ENCODE measurements at places on chromosomes 12 and 14.

- DNase-seq, result no peak
These were observed 5.4 kb upstream of the LRIG3 start for GRCh38 chr12:58925751-58926150.

- DNase-seq, result no peak
These were observed 7.7 kb downstream of the SSH1 start for GRCh38 chr12:108849660-108850059.

DNA sequence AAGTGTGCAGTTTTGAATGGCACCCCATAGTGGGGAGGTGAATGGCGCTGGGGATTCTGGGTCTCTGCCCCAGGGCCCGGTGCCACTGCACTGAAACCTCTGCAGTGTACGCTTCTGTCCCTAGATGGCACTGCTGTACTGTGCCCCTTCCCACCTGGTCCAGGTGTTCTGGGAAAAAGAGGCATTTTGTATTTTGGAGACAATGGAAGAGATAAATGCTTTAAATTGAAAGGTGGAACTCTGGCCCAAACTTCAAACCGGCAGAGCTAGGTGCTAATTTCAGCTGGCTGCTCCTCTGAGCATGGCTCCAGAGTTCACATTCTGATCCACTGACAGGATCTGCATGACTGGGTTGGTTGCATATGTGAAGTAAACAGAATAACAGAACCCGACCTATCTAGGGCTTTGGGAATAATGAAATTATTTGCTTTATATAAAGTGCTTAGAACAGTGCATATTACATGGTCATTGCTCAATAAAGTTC lies 52.2 kb downstream of the KRT80 start:
- no peak for DNase-seq

DNA sequence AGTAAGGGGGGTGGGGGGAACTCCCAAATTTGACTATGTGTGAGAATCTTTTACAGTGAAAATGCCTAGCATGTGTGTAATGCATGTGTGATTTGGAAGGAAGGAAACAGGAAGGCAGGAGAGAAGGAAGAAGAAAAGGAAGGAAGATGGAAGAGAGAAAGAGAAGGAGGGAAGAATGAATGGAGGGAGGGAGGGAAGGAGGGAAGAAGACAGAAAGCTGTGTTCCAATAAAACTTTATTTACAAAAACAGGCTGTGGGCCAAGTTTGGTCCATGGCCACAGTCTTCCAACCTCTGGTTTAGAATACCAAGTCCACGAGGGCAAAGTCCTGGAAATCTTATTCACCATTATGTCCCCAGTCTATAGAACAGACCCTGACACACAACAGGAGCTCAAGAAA lies 278.9 kb downstream of the KSR2 start:
- no peak for DNase-seq

DNA sequence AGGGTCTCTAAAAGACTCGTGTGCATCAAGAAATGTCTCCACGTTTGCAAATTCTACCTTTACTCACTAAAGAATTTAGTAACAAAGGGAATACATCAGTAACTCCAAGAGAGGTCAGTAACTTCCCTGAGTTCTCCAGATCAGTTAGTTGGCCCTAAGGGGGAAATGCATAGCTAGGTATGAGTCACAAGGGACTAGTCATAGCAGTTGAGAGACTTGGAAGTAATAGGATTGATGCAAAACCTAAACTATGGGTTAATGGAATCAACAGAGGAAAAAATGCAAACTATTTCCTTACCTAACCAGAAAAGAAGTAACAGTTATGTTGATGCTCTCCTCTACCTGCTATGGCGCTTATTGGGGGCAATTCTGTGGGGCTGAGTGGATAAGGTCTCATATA lies 148.8 kb upstream of the GARIN6 start:
- DNase-seq, result no peak

DNA sequence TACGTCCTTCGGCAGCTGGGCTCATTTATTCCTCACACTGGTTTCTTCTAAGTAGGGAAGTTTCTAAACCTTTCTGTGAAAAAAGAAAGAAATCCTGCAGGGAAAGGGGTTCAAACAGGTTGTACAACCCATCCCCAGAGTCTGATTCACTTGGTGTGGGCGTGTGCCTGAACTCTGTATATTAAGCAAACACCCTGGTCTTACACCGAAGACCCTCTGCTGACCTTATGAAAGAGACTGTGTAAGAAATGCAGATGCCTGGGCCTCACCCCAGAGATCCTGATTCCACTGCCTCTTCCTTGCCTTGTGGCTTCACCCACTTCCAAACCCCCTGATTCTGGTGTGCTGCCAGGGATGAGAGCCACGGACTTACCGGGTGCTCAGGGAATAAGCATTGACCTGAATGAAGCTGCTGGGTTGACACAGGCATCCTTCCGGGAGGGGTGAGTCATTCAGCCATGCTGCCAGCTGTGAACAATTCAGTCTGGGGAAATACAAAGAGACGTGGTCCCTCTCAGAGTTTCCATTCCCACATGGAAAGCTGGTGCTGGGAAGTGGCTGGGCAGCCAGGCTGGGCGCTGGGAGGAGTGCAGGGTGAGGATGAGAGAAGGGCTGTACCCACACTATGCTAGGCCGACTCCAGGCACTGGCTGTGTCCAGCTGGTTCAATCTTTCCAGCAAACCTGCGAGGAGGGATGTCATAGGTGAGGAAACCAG lies 26.5 kb upstream of the ACTN1 start:
- DNase-seq, result no peak

- no peak for DNase-seq
These were observed 36.5 kb downstream of the CMKLR1 start for GRCh38 chr12:108302403-108303311.

DNA sequence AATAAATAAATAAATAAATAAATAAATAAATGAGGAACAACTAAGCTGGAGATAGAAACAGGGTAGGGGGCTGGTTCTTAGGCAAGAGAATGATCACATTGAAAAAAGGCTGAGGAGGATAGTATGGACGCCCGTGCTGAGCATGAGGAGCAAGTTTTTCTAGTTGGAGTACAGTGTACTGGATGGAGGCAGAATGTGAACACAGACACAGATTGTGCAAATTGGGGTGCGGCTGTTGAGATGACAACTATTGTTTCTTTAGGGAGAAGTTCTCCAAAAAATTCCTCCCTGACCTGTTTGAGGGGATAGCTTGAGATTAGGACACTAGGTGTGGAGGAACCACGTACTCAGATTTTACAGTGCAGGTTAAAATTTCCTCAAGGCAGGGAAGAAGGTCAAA lies 979 bp upstream of the BIN2 start:
- DNase-seq, result no peak
